ENCODE measurements at places on chromosomes 6 and 20. TPM values are rescaled to one million over a fixed set of nuclear protein-coding genes. Genes with fewer than 3 reads are reported as not detected.

Gene SNAP25
- 0.62 TPM for total RNA-seq

Gene RNF144B
- 1.7 TPM for total RNA-seq

DNA sequence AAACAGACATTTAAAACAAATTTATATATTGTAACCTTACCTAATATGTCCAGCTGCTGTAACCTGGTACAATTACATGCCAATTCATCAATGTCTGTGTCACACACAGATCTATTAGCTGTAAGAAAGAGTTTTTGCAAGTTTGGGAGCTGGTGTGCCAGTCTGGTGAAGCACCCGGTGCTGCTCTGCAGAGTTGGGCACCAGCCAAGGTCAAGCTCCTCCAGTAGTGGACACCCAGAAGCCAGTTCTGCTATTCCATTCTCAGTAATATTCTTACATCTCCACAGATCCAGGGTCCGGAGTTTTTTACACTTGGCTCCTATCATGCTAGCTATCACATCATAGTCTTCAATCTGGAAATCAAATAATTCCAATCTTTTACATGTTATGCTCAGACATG, 41.0 kb downstream of the POU3F2 start:
- no peak for DNase-seq

DNA sequence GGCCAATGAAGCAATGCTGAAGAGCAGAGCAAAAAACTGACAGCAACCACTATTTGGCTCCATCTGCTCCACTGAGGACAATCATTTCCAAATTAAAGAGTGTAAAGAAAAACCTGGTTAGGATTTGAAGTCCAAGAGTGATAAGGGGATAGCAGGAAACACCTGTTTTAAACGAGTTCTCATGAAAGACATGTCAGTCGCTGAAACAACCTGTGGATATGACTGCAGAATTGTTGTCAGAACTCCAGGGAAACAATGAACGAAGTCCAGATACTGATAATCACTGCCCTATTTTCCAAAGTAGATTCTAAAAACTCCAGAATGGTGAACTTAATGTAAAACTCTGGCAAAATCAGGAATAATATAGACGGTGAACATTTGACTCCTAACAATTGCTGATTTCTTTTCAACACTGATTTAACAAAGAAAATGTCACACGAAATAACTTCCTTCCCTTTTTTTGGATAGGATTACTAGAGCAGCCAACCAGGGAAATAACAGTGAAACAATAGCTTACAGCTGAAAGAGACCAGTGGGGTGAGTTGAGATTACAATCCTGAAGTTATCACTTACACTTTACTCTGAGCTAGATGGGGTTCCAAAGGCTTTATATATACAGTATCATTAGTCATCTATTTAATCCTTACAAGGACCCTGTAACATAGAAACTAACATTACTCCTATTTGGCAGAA, 83.7 kb downstream of the ELOVL5 start:
- DNase-seq, result no peak

DNA sequence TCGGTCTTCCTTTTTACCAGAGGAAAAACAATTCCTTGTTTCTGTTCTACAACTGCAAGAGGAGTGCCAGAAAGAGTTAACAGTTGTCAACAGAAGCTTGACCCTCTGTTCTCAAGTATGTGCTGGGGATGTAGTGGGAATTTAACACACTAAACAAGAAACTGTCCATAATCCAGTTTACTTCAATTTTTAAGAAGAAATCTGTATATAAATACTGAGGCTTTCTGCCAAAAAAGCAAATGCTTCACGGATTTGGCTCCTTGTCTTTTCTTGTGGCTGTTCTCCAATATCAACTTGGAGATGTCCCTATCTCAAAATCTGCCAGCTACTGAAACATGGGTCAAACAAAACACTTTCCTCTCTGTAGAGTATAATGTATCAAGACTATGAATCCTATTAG, 26.8 kb downstream of the REV3L start:
- no peak for DNase-seq

Gene ARHGAP40
- total RNA-seq, result 10.9 TPM

Gene HLA-DQB1
- under 0.01 TPM for total RNA-seq

DNA sequence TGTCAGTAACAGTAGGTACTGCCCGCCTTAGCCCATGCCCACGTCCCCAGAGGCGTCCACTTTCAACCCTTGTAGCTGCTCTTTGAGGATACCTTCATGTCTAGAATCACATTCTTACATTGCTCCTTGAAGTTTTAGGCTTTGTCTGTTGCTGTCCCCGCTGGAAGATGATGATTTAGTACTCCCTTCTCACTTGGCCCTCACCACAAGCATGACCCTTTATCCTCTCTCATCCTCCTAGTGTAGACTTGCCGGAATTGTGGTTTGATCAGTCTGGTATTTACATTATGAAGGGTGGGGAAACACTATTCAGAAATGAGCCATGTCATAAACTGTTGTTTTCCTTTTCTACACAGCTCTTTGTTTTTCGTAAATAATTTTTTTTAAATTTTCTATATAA, 87.4 kb downstream of the ARID1B start:
- DNase-seq, result no peak

Gene PRIM2
- total RNA-seq, result 69.2 TPM

Gene GTSF1L
- total RNA-seq, result not detected

Gene ENPP1
- 17.8 TPM for total RNA-seq

Gene MMP24
- total RNA-seq, result 14.8 TPM

Gene TRIM40
- not detected for total RNA-seq

Gene CYP24A1
- total RNA-seq, result 0.03 TPM

Gene TMEM244
- not detected for total RNA-seq

Gene DCDC2
- 0.18 TPM for total RNA-seq

DNA sequence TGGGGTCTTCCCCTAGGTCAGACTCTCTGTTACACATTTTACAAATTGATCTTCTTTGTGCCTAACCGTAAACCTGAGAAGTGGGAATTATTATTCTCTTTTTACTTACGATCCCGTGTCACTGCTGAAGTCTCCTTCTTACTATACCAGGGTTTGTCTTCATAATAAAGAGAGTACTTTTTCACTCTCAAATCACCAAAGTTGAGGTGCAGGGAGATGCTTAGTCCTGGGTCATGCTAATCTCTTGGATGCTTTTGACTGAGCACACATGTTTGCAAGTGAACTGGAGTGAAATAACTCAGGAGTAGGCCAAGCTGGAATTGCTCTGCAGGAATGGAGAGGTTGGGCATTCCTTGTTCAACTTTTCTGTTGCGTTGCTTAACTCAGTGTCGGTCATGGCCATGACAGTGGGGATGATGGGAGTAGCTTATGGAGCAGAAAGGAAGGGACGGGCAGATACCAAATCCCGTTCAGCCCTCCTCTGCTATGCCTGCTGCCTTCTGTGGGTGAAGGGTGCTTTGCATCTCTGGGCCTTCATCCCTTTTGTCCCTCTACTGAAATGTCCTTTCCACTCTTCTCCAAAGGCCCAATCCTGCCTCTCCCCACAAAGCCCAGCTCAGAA, 15.2 kb upstream of the TAGAP start:
- no peak for DNase-seq

Gene FOXF2
- 0.52 TPM for total RNA-seq

- no peak for DNase-seq
Measured at GRCh38 chr20:58538752-58539151, 23.6 kb upstream of the APCDD1L start.

DNA sequence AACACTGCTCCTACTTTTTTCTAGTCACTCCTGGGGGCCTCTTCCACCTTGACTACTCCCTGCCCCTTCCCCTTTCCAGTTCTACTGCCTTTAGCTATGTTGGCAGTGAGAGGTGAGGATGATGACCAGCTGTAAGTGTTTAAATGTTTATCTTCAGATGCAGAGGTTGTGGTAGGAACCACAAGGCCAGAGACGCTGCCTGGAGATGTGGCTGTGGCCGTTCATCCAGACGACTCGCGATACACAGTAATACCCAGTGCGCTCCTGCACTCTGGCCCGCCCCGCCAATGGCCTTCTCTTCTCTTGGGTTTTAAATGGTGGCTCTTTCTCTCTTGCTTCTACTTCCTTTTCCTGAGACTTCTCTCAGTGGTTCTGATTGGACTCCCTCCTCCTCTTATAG, 4.6 kb downstream of the VARS2 start:
- DNase-seq, result no peak

GRCh38 chr6:65819152-65819551, 112.1 kb upstream of the EYS start:
- no peak for DNase-seq

DNA sequence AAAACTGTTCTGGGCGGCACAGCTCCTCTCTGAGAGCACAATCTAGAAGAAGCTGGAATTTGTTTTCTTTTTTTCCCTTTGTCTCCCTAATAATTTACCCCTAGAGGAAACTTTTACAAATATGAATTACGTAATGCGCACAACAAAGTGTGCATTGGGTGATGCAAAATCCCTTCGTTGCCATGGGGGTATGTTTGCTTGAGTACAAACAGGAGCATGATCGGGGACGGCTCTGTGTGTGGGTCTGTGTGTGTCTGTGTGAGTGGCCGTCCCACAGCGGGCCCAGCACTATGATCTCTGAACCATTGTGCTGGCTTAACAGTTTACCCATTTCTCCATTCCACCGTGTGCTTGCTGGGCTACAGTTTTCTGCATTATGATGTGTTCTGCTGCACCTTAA, 278.2 kb downstream of the CDC5L start:
- DNase-seq, result no peak

Gene KCNB1
- total RNA-seq, result 0.41 TPM

GRCh38 chr6:83125425-83125824, 58.0 kb downstream of the DOP1A start:
- no peak for DNase-seq

- DNase-seq, result no peak
Measured at GRCh38 chr6:166615059-166615770, 11.8 kb downstream of the RPS6KA2 start.

- DNase-seq, result no peak
Measured at GRCh38 chr6:13094781-13095425, 233.4 kb downstream of the TBC1D7 start.

Gene RIMS4
- total RNA-seq, result 2.7 TPM

DNA sequence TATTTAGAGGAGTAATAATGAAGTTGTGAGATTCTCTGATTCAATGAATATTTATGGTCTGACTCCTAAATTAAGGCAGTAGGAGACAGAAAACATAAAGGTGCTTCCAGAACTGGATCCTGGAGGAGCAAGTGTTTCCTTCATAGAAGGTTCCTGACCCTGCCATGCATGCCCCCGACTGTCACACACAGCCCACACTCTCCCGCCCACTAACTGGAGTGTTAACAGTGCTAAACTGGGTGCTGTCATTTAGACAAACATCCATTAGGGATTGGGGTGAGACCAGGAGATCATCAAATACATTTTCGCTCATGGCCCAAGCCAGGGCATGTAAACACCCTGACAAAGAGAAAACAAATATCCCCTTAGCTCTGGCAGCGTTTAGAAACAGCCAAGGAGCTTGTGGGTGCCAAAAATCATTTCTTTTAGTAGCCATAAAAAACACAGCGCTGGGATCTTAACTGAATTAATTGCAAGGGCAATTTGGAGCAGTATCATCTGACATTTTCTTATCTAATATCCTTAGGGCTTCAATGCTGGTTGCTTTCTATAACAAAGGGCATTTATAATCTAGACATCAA, 46.8 kb downstream of the INSM1 start:
- DNase-seq, result no peak

DNA sequence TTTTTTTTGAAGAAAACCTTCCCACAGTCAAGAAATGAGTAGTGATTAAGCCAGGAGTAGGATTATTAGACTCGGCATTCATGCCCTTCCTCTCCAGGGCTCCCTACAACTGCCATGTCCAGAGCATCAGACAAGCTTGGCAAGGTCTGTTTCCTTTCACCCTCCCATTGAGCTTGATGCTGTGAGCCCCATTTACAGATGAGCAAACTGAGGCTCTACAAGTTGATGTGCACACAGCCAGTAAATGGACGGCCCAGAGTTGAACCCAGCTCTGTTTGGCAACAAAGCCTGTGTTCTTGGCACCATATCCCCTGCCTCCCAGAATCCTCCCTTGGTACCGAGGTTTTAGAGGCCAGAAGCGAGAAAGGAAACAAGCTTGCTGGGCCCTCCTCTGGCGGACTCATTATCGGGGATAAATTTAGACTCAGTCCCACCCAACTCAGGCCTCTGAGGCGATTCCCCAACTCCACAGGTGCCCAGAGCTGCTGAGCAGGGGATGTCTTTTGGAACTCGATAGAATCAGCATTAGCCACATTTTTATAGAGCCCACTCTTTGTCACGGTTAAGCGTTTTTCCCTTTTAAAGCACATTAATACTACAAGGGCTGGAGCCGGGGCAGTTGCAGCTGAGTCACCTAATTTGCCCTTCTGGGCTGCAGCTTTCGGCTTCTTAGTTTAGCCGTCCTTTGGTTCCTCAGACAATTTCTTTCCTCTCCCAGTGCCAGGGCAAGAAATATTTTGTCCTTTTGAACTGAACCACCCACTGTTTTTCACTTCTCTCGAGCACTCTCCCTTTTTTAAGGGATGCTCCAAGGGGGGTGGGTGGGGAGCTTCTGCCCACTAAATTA, 23.0 kb upstream of the NFATC2 start:
- DNase-seq, result no peak

GRCh38 chr6:167744681-167745669, 81.7 kb upstream of the AFDN start:
- no peak for DNase-seq

- no peak for DNase-seq
Measured at GRCh38 chr6:19723545-19723944, 113.6 kb upstream of the ID4 start.

Gene TAP1
- 2.8 TPM for total RNA-seq

Gene SLC17A1
- total RNA-seq, result not detected

- DNase-seq, result no peak
Measured at GRCh38 chr6:87250019-87250418, 72.4 kb upstream of the SMIM8 start.

DNA sequence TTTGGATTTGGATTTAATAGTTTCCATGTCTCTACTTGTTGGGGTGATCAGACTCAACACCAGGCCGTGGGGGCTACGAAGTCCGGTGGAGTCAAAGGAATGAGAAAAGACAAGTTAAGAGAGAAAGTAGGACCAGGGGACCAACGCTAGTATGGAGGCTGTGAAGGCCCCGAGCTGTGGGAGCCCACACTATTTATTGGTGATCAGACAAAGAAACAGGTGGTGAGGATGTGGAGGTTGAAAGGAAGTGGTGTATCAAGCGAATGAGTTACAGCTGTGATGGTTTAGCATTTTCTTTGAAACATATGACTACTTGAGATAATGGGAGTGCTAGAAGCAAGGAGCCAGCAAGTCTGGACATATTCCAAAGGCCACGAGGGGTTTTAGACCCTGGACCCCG, 62.4 kb downstream of the AKAP7 start:
- DNase-seq, result no peak

Gene XRN2
- total RNA-seq, result 137 TPM

Gene FAM229B
- total RNA-seq, result 11.5 TPM

Gene FAM184A
- total RNA-seq, result 13.2 TPM

Measured in H7 (cell line).